NCI-H1930 (cell line): ENCODE measurements at places on chromosomes 7 and 10.
A peak's percentile ranks its signal among the peaks of the same experiment; 100 is the strongest.

DNA sequence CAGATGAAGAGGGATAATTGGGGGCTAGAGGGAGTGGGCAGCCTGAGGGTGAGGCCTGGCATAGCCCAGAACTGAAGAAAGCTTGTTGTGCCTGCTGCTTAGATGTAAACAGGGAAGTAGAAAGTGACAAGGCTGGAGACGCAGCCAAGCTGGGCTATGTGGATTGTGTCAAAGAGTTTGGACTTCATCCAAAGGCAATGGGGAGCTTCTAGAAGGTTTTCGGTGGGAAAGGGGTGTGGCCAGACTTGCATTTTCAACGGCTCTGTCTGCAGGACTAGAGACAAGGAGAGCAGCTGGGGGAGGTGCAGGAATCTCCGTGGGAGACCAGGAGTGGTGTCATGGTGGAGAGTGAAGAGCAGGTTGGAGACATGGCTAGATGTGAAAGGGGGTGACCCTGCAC is 48.8 kb downstream of the GOLGA7B start:
- DNase-seq = no peak

DNA sequence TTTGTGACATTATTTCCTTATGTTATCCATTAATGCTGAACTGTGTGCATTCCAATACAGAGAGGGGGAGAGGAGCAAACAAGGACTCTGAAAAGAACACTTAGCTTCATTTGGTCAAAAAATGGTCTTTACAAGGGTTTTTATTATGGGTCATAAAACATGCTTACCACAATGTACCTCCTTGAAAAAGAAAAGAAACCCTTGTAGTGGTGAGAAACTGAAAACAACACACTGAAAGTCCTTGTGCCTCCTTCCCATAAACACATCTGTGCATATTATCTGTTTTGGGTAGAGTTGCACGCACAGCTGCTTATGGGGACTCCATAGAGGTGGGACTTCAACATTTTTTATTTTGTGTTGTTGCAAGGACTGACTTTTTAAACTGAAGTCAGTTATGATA is 98.7 kb downstream of the CDK6 start:
- no peak for DNase-seq

DNA sequence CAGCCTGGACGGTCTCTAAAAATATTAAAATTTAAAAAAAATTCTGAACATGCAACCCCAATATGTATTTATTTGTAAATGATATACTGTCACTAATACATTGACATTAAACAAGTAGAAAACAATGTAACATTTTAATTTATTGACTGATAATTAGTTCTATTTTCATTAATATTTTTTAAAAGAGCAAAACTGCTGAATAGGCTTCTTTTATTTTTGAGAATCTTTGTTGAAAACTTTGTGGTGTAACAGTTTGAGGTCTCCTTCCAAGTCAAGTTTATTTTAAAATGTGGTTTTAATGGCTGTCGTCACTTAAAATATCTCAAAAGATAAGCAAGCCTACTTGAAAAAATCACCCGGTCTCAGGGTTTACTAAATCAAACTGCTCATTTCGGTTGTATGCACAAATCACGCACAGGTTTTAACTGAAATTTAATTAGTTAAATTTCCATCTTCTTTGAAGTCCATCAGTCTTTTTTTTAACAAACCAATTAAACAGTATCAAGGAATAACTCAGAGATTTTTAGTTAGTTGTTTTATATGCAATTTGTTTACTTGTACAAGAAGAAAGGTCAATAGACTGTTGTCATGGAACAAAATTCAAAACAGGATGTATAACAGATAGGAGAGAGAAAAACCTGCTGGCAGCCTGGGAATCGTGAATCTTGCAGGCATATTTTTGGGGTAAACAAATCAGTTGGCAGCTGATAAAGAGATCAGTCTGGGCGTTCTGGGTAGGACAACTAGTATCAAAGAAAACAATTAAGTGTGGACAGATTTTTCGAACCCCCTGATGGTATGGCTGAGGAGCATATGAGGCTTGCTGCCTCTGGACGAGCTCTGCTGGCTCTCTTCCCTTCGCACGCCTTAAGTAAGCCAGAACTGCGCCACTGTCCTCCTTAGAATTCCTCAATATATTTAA is 9.7 kb upstream of the EDRF1 start:
- no peak for DNase-seq

GRCh38 chr10:74034301-74034700 is 36.4 kb downstream of the VCL start:
- no peak for DNase-seq

GRCh38 chr7:9488555-9488954 is 1055.1 kb downstream of the NXPH1 start:
- DNase-seq = no peak

- no peak for DNase-seq
These were observed 52.7 kb downstream of the DENND11 start for GRCh38 chr7:141649137-141649864.

DNA sequence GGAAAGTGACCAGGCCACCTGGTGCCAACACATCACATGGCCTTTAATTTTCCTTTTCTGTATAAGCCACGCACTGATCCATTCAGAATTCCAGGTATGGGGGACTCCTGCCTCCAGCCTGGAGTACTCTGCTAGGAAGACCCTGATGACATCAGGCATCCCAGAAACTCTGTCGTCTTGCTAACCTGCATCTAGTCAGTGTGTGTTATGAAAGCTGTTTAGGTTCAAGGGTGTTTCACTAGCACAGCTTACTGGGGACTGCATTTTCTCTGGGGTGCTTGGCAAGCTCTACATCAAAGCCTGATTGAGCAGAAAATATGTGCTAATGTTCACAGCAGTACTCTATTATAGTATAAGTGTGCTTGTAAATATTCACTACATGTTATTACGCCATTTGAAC is 100.6 kb upstream of the MGMT start:
- DNase-seq = no peak

DNA sequence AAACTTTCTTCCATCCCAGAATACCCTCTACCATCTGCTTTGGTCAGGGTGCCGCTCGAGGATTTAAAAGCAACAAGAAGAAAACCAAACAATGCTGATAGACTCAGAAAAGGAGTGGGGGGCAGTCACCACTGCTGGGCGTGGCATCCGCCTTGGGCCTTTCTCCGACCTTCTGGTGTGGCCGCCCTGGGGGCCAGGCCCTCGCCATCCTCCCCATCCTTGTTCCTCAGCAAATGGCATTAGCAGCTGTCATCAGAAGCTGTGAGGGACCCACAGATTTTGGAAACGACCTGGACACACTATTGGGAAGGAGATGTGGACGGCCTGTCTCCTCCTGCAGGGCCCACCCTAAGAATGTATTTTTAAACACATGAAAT is 4.0 kb downstream of the ZNF511 start:
- DNase-seq = no peak

GRCh38 chr7:45564485-45564884 is 9.7 kb upstream of the ADCY1 start:
- DNase-seq = no peak

DNA sequence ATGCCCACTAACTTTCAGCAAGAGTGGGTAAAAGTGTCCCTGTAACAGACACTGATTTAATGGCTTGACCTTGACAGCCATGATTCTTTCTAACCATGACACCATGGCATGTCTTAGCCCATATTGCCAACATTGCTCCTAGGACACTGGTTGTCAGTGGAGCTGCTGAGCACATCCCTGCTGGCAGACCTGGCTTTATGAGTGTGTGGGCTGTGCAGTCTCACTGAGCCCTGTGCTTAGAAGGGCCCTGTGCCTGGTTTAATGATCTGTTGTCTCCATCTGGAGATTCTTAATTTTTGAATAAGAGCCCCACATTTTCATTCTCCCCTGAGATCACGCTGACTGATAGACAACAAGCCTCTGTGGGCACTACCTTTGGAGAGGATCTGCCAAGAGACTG is 243.1 kb upstream of the KIAA1217 start:
- DNase-seq = no peak

GRCh38 chr7:10475940-10476641 is 497.6 kb upstream of the PHF14 start:
- no peak for DNase-seq

DNA sequence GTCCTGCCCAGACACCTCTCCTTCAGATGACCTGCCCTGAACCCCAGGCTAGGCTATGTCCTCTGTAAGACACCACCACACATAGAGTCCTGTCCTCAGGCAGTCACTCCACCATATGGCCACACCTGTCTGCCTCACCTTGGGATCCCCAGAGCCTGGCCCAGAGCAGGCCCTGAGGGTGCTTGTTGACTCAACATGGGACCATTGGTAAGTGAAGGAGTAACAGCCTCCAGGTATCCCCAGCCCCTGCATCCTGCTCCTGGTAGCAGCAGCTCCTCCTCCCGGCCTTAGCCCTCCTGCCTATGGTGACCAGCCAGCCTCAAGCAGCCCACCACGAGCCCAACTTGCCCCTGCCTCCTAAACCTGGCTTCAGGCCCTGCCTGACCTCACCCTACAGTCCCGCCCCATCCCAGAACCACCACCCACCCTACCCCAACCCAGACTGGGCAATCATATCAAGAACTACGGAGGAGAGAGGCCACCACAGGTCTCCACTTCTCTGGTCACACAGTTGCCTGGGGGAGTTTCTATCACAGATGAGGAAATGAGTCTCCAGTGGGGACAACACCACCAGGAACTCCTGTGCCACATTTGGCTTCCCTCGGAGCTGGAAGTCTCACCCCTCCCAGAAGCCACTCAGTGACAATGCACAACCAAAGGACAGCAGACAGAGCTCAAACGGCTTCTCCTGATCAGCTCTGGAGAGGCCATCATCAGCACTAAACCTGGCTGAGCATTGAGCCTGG is 136.6 kb downstream of the GRID1 start:
- no peak for DNase-seq

GRCh38 chr7:3245721-3246120 is 55.3 kb upstream of the SDK1 start:
- DNase-seq = no peak

- DNase-seq = no peak
These were observed 52.9 kb downstream of the CALD1 start for GRCh38 chr7:134832367-134832766.

- no peak for DNase-seq
These were observed 20.1 kb downstream of the TES start for GRCh38 chr7:116230191-116231005.

GRCh38 chr10:118216571-118217170 is 125.5 kb downstream of the FAM204A start:
- no peak for DNase-seq

- DNase-seq = no peak
These were observed 36.7 kb downstream of the RAB19 start for GRCh38 chr7:140440593-140440992.

GRCh38 chr7:497946-498655 is 21.5 kb downstream of the PDGFA start:
- no peak for DNase-seq

GRCh38 chr7:107982918-107983389 is 20.0 kb downstream of the LAMB1 start:
- no peak for DNase-seq

DNA sequence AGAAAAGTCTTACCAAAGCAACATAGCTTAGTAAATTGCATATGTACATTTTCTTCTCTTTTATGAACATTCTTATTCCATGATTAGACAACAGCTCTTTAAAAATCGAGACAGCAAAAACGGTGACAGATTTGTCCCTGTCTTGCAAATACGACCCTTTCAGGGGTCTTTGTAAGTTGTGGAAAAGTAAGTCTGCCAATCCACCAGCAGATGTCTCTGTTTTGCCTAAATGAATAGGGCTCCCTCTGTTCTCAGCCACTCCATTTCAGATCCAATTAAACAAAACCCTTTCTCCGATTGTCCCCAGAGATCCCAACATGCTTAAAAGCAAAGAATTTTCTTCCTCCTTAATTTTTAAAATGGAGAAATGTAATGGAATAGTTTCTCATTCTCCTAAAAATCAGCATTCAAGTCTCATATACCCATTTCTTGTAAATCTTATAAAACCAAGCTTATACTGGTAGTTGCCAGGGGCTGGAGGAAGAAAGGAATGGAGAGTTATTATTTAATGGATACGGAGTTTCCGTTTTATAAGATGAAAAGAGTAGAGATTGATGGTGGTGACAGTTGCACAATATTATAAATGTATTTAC is 61.0 kb upstream of the NFE2L3 start:
- peak; percentile 10 for DNase-seq

DNA sequence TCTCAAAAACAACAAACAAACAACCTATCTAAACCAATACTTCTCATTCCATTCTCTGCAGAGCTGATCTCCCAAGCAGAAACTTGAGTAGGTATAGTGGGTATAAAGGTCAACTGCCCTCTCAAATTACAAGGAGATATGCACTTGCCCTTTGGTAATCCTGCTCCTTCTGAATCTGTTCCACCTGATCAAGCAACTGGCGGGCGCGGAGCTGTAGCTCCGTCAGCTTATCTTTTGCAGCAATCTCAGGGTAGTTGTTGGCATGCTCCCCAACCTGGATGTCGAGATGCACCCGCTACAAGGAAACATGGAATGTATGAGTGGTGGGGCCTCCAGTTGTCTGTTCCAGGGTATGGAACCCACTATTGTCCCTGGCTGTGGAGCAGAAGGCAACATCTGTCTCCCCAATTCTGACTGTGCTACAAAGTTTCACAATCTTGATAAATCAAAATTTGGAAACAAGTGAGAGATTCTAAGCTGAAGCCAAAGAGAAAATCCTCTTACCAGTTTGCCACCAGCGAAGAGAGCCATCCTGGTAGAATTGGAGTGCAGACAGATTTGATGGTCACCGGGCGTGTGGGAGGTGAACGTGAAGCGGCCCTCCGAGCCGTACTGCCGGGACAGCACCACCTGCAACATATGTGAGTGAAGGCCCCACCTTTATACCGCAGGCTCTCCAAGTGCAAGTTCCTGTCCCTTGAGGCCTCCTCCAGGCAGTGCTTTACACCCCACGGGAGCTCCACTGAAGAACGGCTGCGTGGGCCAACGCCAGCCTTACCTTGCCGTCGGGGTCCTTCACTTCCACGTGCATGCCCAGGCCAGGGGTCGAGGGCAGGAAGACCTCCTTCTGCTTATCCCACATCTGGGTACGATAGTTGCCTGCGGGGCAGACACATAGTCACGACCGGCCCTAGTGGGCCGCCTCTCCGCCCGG is 819 bp downstream of the TMED4 start:
- DNase-seq = no peak

DNA sequence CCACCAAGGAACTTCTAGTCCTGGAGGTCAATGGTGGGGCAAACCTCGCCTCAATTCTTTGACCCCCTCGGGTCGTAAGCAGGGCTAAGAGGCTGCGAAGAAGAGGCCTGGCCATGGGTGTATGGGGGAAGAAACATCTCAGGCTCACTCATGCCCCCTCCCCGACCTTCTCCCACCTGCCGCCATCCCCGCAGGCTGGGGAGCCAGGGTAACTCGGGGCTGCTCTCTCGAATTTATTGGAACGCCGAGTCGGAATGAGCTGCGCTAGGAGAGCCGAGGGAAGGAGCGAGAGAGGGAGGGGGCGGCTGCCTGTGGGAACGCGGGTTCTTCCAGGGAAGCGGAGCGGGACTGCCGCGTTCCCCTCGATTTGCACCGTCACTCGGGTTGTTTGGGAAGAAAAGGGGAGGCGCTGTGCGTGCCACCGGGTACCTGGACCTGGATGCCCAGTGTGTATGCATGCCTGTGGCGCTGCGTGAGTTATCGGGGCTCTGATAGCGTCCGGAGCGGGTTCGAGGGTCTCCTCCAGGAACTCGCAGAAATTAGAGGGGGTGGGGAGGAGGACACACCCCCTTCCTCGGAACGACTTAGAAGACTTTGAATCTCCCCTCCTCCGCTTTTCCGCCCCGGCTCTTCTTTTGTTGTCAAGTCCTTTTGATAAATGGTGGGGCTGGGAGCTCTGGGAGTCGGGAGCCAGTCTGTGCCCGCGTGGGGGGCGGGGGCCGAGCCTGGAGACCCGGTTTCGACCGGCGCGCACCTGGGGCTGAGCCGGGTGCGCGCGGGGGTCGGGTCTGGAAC is 1.8 kb upstream of the ZNF503 start:
- peak; percentile 36 for DNase-seq

GRCh38 chr7:128739990-128740682 is 977 bp downstream of the CALU start:
- DNase-seq = no peak
